ENCODE measurements at places on chromosomes 4 and X.

GRCh38 chrX:134936542-134936941 is 54.2 kb upstream of the SMIM10 start:
- DNase-seq: no peak

GRCh38 chr4:188911199-188911598 is 772.0 kb downstream of the TRIML1 start:
- DNase-seq: no peak

GRCh38 chr4:145882604-145883003 is 56.0 kb downstream of the ZNF827 start:
- DNase-seq: no peak

DNA sequence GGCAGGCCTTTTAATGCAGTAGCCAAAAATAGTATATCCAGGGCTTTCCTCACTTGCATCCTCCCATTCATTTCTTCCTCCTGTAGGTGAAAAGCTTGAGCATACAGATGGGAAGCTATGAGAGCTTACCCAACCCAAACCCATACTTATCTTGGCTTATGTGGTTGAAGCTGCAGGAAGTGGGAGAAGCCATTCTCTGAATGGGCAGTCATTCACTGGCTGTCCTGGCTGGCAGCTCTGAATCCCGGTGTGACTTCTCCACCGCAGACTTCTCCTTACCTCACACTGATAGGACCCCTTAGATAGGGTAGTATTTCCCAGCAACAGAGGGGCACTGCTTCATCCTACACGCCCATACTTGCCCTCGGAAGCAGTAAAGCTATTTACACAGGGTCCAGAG is 125.4 kb downstream of the AMMECR1 start:
- peak; percentile 51 for DNase-seq

DNA sequence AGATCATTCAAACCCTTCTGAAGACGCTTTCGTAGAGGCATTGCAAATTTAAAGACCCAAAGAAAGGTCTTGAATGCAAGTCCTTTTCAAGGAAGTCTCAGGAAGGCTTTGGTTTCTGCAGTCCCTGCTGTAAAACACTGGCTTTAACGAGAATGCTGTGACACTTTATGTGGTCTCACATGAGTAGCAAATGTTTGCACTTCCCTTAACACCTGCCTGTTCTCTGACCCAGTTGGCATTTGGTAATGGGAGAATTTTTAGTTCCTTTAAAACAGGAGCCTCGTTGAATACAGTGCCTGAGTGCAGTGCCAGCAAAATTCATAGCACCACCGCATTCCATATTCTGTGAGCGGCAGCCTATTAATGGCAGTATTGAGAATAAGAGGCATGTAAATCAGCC is 330.5 kb upstream of the PRKX start:
- DNase-seq: no peak

DNA sequence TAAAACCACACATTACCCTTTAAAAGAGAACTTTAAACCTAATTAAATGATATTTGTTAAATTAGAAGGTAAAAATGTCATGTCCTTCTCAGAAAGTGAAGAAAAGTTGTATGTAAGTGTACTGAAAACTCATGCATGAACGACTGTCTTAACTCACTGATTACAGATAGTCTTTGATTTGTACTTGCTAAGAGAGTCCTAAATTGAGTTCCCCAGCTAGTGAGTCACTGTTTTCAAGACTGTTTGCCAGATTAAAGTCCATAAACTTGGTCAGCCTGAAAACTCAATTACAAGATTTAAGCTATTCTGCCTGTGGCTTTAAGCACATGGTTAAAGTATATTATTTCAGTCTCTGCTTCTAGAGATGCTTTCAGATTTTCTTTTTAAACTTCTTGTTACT is 124.9 kb upstream of the ZCCHC13 start:
- no peak for DNase-seq

DNA sequence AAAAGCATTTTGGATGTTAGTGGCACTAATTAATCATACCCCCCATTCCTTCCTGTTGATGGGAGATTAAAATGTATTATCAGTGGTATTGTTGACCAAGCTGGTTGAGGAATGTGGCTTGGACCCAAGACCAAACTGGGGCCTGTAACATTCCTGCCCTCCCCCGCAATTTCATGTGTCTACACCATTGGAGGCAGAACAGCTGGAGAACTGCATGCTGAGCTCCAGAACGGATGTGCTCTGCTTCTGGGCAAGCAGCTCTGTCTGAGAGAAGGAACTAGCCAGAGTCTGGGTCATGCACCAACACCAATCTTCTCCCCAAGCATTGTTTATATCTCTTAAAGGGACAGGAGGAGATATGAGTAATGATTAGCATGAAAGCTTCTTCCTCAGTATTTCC is 185.5 kb downstream of the CEP135 start:
- peak; percentile 84 for DNase-seq

Measured in hematopoietic multipotent progenitor cell treated with erythropoietin and hydrocortisone succinate and interleukin-3 and kit ligand, for 4 days (in vitro differentiated cells).